Left renal cortex interstitium (tissue), 4 donors: ENCODE measurements at places on chromosomes 4 and X.

GRCh38 chr4:6367371-6367851 is 97.8 kb downstream of the WFS1 start:
- no peak for DNase-seq

GRCh38 chrX:21379991-21380390 is 5.8 kb downstream of the CNKSR2 start:
- DNase-seq = no peak

DNA sequence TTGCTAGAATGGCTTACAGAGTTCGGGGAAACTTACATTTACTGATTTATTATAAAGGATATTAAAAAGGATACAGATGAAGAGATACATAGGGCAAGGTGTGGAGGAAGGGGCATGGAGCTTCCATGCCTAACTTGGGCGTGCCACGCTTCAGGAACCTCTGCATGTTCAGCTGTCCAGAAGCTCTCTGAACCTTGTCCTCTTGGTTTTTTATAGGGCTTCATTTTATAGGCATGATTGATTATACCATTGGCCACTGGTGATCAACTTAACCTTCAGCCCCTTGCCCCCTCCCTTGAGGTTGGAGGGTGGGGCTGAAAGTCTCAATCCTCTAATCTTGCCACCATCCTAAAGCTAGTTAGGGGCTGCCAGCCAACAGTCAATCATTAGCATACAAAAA is 10.7 kb downstream of the SMAD1 start:
- DNase-seq = no peak

- no peak for DNase-seq
These were observed 39.8 kb downstream of the MFAP3L start for GRCh38 chr4:169986369-169986768.

DNA sequence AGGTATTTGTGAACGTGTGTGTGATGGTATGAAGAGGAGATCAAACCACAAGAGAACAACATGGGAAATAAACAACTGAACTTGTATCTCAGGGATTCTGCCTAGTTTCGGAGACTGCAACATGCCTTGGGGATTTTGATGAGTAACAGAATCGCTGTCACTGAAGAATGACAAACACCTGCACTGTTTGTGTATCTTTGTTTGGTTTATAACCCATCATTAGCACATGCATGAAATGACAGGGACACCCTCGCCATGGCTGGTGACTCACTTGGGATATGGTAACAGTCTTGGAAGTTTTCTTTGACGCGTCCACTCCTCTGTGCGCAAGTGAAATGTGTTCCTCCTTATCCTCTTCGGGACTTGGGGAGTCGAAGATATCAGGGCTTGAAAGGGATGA is 30.3 kb upstream of the MAP3K15 start:
- DNase-seq = no peak
